ENCODE measurements at places on chromosomes 6 and 20.

DNA sequence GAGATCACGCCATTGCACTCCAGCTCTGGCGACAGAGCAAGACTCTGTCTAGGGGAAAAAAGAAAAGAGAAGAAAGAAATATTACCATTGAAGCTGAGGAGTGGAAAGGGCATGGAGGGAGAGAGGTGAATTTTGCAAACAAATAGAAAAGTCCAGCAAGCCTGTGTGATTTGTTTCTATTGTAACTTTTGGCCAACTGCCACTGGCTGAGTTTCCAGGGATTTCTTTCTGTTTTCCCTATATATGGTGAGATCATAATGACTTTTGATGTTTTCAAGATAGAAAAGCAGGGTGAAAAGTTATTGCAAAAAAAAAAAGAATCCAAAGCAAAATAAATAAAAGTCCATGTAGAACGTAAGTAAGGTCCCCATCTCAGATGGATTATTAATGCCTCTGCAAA is 184.2 kb upstream of the RALGAPA2 start:
- no peak for DNase-seq

- no peak for DNase-seq
These were observed 60.2 kb downstream of the MYH7B start for GRCh38 chr20:35015863-35016193.

- DNase-seq: no peak
These were observed 76.1 kb downstream of the HCRTR2 start for GRCh38 chr6:55250400-55250799.

DNA sequence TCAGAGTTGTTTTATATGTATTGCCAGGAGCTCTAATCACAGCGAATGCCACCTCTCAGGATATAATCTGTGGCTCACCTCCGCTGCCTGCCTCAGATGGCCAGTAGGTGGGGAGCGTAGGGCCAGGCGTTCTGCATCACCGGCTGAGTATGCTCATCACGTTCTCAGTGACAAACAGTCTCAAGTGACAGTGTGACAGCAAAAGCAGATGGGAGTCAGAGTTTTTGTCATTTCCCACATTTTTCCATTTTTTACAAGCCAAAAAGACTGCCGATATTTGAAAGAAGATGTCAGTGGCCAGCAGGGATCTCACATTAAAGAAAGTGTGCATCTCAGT is 208.7 kb downstream of the ALDH8A1 start:
- no peak for DNase-seq

DNA sequence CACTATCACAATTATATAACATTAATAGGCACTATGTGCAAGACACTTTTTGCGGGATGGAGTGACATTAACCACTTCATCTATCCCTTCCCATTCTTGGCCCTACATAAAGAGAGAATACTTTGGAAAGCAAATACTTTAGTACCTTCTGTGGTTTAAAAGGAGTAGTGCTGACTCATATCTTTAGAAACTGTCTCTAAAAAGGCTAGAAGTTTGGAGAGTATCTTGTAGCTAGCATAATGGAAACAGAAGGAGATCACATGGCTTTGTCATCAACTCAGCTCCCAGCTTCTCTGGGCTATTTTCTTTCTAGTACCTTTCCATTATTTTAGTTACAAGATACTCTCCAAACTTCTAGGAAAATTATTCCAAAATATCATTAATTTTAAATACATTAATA is 157.5 kb downstream of the ADGRG6 start:
- peak; percentile 18 for DNase-seq

DNA sequence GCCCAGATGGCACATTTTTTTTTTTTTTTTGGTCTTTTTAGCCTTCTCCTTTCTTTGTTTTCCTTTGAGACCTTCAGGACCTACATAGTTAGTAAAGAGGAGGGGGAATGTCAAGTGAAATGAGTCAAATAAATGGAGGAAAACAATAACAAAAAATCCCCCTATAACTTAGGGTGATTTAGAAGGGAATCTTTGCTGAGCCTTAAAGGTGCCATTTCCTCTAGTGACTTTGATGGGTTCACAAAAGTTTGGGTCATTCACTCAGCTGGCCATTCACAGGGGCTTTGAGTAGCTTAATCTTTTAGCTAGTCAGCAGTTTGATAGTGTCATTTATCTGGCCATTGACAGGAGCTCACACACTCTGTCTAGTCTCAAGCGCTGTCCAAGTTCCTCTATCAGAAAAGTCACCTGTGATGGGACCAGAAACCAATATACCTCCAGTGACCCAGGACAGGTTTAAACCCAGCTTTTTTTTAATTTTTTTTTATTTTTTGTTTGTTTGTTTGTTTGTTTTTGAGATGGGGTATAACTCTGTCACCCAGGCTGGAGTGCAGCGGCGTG is 275.1 kb upstream of the PRDM1 start:
- DNase-seq: no peak

- peak; percentile 26 for DNase-seq
These were observed 2.8 kb upstream of the LBP start for GRCh38 chr20:38343311-38344106.

GRCh38 chr6:27966044-27966443 is 9.0 kb downstream of the OR2B6 start:
- no peak for DNase-seq

- peak; percentile 6 for DNase-seq
These were observed 4.9 kb downstream of the ARFRP1 start for GRCh38 chr20:63702751-63703470.

DNA sequence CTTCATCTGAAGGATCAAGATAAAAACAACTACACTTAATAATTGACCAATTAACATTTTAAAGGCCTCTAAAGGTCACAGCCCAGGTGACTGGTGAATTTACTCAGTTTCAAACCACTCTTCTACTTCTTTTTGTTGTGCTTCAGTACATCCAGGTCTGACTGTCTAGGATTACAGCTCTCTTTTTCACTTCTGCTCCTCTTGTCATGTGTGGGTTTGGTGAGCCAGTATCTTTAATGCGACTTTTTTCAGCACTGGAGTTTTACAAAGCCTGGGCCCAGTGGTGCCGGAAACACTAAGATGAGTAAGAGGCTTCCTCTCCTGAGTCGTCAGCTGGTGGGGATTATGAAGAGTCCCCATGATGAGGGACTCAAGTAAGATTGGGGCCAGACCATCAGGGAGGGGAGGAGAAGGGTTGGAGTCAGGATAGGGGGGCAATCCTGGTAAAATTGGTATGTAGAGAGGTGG is 27.0 kb downstream of the HECA start:
- DNase-seq: no peak

DNA sequence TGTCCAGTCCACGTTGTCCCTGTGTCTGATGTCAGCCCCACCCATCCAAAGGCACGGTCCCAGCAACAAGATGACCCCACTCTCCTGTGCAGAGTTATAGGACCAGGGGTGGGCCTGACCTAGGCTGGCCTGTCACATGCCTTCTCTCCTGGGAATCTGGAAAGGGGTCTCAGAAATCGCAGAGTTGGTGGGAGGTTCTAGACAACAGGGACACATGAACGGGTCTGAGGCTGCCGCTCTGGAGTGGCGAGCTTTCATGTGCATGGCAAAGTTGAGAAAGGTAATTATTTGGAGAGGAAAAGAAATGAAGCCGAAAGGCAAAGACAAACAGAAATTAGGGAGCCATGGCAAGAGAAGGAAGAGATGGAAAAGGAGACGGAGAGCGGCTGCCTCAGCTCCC is 29.5 kb downstream of the BFSP1 start:
- DNase-seq: no peak
